ENCODE measurements at places on chromosomes 3 and 15.

- DNase-seq: no peak
Measured at GRCh38 chr3:16411441-16411840, 102.1 kb downstream of the RFTN1 start.

- no peak for DNase-seq
Measured at GRCh38 chr3:62414786-62415185, 41.4 kb upstream of the FEZF2 start.

DNA sequence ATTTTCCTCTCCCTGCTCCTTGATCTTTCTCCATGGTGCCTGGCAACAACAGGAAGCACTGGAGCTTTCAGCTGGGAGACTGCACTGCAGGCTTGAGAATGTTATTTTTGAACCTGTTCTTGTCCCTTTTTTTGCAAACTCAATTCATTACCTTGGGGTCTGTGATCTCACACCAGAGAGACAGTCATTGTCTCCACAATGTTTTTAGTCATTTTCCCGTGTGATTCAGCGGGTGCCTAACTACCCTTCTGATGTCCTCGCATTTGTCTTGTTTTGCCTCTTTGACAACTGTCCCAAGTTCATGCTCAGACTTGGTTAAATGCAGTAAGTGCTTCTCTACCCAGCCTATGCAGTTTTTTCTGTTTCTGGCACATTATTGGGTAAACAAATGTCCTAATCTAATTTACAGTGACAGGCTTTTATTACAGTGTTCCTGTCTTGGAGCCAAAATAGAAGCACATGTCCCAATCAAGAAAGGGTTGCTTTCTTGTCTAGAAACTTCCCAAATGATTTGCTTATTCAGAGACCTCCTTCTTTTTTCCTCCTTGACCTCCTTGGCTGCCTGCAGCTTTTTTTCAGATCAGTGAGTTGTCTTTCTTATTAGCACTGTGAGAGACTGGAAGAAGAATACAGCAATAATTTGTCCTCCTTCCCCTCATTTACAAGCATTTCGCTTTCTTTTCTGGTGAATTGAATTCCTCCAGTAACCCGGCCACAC, 162.4 kb downstream of the NSUN3 start:
- DNase-seq: no peak

DNA sequence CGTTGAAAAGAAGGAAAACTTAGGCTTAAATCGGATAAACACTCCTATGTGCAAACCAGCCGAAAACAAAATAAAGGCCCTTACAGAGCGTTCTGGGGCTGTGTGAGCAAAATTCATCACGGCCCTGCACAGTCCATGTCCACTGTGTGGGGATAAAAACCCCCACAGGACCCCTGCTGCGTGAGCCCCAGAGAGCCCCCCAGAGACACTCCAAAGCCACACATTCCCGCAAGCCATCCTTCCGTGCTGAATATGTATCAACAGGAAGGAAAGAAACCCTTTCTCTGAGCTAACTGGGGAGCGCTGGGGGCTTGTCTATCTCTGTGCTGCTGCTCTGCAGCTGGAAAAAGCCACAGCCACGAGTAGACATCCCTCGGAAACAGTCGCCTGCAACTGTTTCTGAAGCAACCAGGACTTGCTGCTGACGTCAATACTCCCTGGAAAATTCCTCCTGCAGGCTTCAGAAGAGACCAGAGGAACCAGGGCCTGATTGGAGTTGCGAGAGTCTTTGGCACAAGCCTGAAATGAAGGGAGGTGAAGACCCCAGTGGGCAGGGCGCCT, 72.7 kb downstream of the NUP210 start:
- no peak for DNase-seq

DNA sequence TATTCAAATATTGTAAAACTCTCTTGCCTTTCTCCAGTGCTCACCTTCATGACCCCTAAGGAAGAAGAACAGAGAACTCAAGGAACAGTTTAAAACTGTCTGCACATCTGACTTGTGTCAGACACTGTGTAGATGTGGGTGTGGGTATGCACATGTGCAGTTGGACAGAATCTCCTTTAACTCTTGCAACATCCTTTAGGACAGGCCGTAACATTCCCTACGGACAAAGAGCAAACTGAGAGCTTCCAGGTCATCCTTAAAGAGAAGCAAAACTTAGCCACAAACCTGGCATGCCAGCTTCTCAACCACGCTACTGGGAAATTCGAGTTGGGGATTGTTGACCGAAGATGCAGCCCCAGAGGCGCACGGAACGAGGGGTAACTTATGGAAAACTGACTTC, 4.1 kb upstream of the SFMBT1 start:
- DNase-seq: no peak
